Activated naive CD8-positive, alpha-beta T cell treated with anti-CD3 and anti-CD28 coated beads for 36 hours (primary cell): ENCODE measurements at places on chromosomes 1 and 21. TPM values are rescaled to one million over a fixed set of nuclear protein-coding genes. Genes with fewer than 3 reads are reported as not detected.

- H3K4me3 ChIP-seq = peak overlapping the region; percentile 82
- peaks cover 5% of the 10 kb centered on the region for H3K27me3 ChIP-seq
- DNase-seq = no peak
- peaks cover 46% of the 10 kb centered on the region for H3K4me1 ChIP-seq
- peaks cover 48% of the 10 kb centered on the region for H3K36me3 ChIP-seq
- H3K27ac ChIP-seq = no peak overlapping the region
These were observed 803 bp upstream of the B4GALT2 start for GRCh38 chr1:43978264-43978550.

DNA sequence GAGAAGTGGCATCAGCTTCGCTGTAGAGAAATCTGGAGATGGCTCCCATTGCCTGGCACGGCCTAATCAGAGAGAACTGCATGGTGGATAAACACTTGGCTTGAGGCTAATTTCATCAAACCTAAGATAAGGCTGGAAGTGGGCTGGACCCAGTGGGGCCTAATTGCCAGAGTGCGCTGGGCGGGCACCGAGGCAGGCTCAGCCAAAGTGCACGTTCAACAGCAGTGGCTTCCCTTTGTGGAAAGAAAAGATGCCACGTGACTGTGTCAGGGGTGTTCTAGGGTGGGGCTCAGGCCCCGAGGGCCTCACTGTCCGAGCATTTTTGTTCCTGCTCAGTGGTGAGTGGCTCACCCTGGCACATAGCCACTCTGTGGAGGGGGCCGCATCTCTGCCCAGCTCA is 5.8 kb downstream of the PLCH2 start:
- no peak for DNase-seq
- H3K4me3 ChIP-seq = no peak overlapping the region
- no peaks in the 10 kb centered on the region for H3K36me3 ChIP-seq

DNA sequence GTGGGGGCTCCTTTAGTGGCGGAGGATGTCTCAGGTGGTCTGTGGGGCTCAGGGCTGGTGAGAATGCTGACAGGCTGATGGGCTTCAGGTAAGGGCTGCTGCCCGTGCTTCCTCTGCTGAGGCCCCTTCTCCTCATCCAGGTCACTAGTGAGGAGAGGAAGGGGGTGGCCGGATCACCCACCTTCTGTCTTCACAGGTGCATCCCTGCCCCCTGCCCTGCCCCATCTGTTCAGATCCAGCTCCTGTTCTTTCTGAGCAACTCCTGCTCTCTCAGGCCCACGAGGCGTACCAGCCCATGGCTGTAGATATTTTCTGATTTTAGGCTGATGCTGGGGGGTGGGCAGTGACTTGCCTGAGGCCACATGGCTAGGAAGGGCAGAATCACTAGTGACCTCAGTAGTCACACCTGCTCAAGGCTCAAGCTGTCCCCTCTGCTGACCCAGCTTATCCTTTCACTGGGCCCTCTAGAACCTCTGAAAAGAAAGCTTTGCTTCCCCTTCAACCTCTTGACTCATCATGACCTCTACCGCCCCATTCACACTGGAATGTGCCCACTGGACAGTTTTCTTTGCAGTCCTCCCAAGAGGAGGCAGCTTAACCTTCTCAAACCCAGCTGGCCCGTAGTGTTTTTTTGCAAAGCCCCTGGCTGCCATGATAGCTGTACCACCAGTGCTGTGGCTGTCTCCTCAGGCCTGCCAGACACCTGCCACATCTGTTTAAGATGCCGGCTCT is 14.8 kb downstream of the DCST2 start:
- H3K4me1 ChIP-seq = peaks cover 23% of the 10 kb centered on the region
- H3K27me3 ChIP-seq = peaks cover 6% of the 10 kb centered on the region
- no peak overlapping the region for H3K27ac ChIP-seq
- H3K4me3 ChIP-seq = no peak overlapping the region

- H3K27ac ChIP-seq = no peak overlapping the region
- H3K4me3 ChIP-seq = no peak overlapping the region
- H3K27me3 ChIP-seq = peaks cover 6% of the 10 kb centered on the region
- peak; percentile 17 for DNase-seq
These were observed 110.0 kb downstream of the ADSS2 start for GRCh38 chr1:244341455-244342450.

GRCh38 chr21:36104317-36105300 is 30.3 kb upstream of the CBR3 start:
- no peaks in the 10 kb centered on the region for H3K36me3 ChIP-seq
- H3K27ac ChIP-seq = peak overlapping the region; percentile 61
- DNase-seq = peak; percentile 67

DNA sequence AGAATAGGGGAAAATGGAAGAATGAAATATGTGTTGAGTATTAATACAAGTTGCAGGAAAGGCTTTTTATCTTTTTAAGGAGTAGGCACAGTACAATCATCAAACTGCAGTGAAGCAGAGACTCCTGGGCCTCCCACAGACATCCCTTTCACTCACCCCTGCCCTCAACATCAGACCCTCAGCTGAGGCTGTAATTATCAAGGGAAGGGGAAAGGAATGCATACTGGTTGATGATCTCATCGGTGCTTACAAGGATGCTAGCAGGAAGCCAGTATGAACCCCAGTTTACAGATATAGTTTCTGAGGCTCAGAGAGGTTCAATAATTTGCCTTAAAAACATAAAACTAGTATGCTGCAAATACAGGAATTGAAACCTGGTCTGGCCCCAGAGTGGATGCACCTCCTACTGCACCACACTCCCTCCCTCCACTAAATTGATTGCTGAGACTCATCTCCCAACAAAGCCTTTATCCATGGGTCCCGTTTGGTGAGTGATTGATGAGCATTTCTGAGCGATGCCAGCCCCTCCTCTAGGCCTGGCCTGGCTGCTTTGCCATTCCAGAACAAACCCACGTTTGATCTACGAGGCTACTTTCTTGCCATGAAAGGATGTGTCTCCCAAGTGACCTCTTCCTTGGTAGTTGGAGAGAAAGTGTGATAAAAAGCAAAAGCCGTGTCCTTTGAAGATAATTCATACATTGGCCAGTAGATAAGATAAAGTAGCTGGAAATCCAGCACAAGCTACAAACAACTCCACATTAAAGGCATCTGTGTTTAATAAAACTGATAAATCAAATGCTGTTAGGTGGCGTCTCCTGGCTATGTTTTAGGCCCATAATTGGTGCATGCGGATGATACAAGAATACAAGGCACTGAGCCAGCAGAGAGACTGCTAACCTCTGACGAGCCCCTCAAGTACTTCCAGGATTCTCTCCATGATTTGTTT is 233.9 kb upstream of the CAMK1G start:
- H3K4me3 ChIP-seq = no peak overlapping the region
- no peak for DNase-seq
- no peaks in the 10 kb centered on the region for H3K4me1 ChIP-seq
- H3K36me3 ChIP-seq = no peaks in the 10 kb centered on the region

- H3K4me3 ChIP-seq = peak overlapping the region; percentile 86
- no peak for DNase-seq
- H3K27ac ChIP-seq = peak overlapping the region; percentile 93
- peaks cover 49% of the 10 kb centered on the region for H3K36me3 ChIP-seq
- H3K27me3 ChIP-seq = no peaks in the 10 kb centered on the region
- H3K4me1 ChIP-seq = peaks cover 67% of the 10 kb centered on the region
These were observed 6.8 kb downstream of the MAP7D1 start for GRCh38 chr1:36162680-36163239.

GRCh38 chr1:92299477-92300150 is 755 bp downstream of the RPAP2 start:
- peaks cover 33% of the 10 kb centered on the region for H3K4me1 ChIP-seq
- H3K36me3 ChIP-seq = peaks cover 27% of the 10 kb centered on the region
- no peaks in the 10 kb centered on the region for H3K27me3 ChIP-seq
- DNase-seq = no peak
- peak overlapping the region; percentile 97 for H3K4me3 ChIP-seq
- H3K27ac ChIP-seq = peak overlapping the region; percentile 99

GRCh38 chr1:78651241-78651640 is 1.6 kb downstream of the IFI44 start:
- peaks cover 40% of the 10 kb centered on the region for H3K4me1 ChIP-seq
- H3K27me3 ChIP-seq = no peaks in the 10 kb centered on the region
- H3K27ac ChIP-seq = peak overlapping the region; percentile 85

- no peak for DNase-seq
- H3K27me3 ChIP-seq = no peaks in the 10 kb centered on the region
- no peak overlapping the region for H3K27ac ChIP-seq
- H3K4me3 ChIP-seq = no peak overlapping the region
These were observed 226.4 kb downstream of the NRIP1 start for GRCh38 chr21:14838400-14838799.

DNA sequence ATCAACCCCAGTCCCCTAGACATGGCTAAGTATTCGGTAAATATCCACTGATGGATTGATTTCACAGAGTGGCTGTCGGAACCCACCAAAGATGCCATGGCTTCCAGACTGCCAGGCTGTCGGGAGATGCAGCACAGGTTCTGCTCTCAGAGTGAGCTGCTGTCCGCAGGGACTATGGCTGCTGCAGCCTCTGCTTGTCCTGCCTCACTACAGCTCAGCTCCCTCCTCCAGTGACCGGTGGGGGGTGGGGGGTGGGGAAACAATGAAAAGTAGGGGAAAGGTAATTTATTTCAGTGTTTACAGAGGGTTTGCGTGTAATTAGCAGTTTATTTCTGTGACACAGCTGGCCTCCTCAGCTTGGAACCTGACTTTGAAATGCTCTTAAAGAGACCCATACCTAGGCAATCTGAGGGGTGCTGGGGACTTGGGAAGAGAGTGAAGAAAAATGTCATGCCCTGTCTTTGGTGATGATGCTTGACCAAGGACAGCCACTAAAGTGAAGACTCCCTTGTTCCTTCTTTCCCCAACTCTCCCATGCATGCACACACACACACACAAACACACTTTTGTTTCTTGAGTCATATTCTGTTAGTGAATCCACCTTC is 109.0 kb downstream of the CACNA1E start:
- no peaks in the 10 kb centered on the region for H3K36me3 ChIP-seq
- DNase-seq = no peak
- no peak overlapping the region for H3K4me3 ChIP-seq

GRCh38 chr1:228992907-228993535 is 257.7 kb downstream of the RHOU start:
- no peak overlapping the region for H3K27ac ChIP-seq
- H3K27me3 ChIP-seq = no peaks in the 10 kb centered on the region
- peaks cover 4% of the 10 kb centered on the region for H3K4me1 ChIP-seq
- no peak overlapping the region for H3K4me3 ChIP-seq
- no peak for DNase-seq
- H3K36me3 ChIP-seq = no peaks in the 10 kb centered on the region

DNA sequence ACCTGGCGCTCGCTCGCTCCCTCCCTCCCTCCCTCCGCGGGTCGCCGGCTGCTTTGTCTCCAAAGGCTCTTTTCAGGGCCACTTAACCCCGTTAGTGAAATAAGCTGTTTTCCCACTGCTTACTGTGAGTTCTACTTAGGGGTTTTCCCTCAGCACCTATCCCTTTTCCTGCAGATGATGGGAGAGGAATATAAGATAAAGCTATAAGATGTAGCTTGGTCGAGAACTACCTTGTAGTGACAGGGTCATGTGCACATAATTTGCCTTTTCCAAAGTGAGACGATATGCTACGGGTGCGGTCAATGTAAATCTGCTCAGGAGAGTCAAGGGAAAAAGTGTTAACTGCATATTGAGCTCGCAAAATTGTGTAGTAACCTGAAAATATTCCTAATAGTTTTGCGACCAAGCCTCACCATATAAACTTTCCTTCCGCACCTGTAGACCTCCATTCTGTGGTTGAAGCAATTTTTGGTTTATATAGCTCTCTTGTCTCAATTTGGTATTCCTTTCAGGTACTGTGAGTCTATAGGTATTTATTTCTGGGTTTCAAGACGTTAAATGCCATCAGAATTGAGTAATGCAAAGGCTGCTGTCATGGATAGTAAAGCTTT is 55.8 kb upstream of the BOLA1 start:
- no peak for DNase-seq
- peak overlapping the region; percentile 95 for H3K27ac ChIP-seq
- H3K4me1 ChIP-seq = peaks cover 38% of the 10 kb centered on the region

- DNase-seq = no peak
- no peak overlapping the region for H3K4me3 ChIP-seq
- no peaks in the 10 kb centered on the region for H3K4me1 ChIP-seq
These were observed 51.4 kb upstream of the RGL1 start for GRCh38 chr1:183753464-183753891.

DNA sequence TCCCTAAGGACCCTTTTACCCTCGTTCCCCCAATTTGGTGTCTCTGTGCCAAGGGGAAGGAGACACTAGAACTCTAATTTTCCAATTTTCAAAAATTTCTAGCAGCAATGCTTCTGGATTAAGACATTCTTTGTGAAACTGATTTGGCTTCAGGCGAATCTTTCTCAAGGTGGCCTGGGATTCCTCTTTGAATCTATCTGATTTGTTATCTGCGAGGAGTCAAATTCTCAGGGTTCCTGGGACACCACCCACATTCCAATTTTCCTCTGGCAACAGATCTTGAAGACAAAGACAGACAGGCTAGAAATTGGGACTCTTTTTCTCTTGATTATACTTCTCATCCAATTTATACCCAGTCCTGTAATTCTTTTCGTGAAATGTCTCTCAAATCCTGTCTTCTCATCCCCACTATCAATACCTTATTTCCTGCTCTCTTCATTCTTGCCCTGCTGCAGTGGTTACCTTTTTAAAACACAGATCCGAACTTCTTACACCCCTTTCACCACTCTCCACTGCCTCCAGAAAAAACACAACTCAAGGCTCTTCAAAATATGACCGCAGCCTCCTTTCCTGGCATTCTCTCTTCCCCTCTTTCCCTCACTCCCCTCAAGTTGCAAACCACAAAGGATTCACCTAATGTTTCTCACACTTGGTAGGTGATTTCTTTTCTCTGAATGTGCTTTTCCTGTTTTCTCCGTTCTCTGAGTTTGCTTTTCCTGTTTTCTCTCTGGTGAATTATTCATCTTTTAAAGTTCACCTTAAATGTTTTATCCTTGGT is 2.7 kb upstream of the MPZL1 start:
- no peak overlapping the region for H3K27ac ChIP-seq
- H3K4me1 ChIP-seq = peaks cover 35% of the 10 kb centered on the region
- H3K4me3 ChIP-seq = no peak overlapping the region
- H3K36me3 ChIP-seq = peaks cover 8% of the 10 kb centered on the region
- peaks cover 11% of the 10 kb centered on the region for H3K27me3 ChIP-seq

DNA sequence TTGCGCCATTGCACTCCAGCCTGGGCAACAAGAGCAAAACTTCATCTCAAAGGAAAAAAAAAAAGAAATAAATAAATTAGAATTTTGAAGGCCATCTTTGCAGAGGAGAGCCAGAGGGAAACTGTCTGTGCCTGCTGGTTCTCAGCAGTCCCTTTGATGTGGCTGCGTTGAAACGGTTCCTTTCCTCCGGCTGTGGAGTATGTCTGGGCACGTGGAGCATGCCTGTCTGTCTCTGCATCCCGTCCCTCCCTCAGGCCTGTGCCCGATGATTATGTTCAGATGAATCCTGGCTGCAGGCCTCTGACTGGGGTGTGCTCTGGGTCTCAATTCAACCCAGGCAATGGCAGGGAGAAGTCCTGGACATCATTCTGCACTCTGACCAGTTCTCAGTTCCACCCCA is 33.4 kb downstream of the KIAA1614 start:
- H3K27me3 ChIP-seq = no peaks in the 10 kb centered on the region
- no peak for DNase-seq
- no peaks in the 10 kb centered on the region for H3K4me1 ChIP-seq
- H3K36me3 ChIP-seq = peaks cover 59% of the 10 kb centered on the region

Gene KIF26B
- 0.60 TPM for total RNA-seq

Gene OLIG2
- total RNA-seq = not detected

Gene PERM1
- total RNA-seq = not detected

Gene TMEM125
- 0.30 TPM for total RNA-seq

Gene GJA9
- total RNA-seq = not detected
